ENCODE measurements at places on chromosomes 12 and 14. TPM values are rescaled to one million over a fixed set of nuclear protein-coding genes. Genes with fewer than 3 reads are reported as not detected.

Gene MIP
- total RNA-seq = not detected

Gene ST8SIA1
- 0.69 TPM for total RNA-seq

DNA sequence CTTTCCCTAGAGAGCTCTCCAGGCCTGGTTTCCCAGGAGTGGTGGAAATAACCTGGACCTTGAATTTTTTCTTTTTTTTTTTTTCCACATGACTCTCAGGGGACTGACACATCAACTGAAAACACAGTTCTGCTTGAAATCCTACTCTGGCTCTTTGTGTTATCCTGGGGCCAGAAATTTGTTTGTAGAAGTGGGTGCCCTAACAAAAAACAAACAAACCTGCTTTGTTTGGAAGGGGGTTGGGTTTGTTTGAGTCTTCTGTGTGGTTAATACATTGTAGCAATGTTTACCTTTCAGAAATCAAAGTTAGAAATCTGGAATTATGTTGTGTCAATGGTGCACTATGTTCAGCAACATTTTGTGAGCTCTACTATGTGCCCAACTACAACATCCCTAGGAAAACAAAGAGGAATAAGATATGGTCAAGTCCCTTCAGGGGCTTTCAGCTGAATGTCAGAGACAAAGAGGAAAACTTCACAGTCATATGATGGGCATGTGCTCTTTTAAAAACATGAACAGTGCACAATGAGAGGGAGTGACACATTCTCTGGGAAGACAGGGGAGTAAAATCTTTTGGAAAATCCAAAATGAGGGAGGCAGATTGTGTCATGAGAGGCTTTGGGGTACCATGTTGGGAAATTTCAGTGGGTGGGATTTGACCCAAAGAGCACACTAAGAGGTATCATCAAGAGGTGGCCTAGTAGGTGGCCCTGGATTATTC lies 1.5 kb upstream of the IGF1 start:
- no peak overlapping the region for H3K27ac ChIP-seq
- no peak overlapping the region for H3K4me3 ChIP-seq
- no peaks in the 10 kb centered on the region for H3K36me3 ChIP-seq

- H3K4me3 ChIP-seq = no peak overlapping the region
- H3K36me3 ChIP-seq = no peaks in the 10 kb centered on the region
- no peak overlapping the region for H3K27ac ChIP-seq
- H3K4me1 ChIP-seq = no peaks in the 10 kb centered on the region
Observed at GRCh38 chr12:123905319-123905925, 67.2 kb downstream of the CCDC92 start.

Gene CD163L1
- 1.3 TPM for total RNA-seq

- DNase-seq = no peak
- no peak overlapping the region for H3K4me3 ChIP-seq
- no peaks in the 10 kb centered on the region for H3K27me3 ChIP-seq
Observed at GRCh38 chr14:90355540-90356518, 24.1 kb upstream of the NRDE2 start.

- peaks cover 6% of the 10 kb centered on the region for H3K4me1 ChIP-seq
- no peak for DNase-seq
- no peak overlapping the region for H3K27ac ChIP-seq
- no peaks in the 10 kb centered on the region for H3K36me3 ChIP-seq
Observed at GRCh38 chr12:19485240-19485639, 45.9 kb downstream of the AEBP2 start.

DNA sequence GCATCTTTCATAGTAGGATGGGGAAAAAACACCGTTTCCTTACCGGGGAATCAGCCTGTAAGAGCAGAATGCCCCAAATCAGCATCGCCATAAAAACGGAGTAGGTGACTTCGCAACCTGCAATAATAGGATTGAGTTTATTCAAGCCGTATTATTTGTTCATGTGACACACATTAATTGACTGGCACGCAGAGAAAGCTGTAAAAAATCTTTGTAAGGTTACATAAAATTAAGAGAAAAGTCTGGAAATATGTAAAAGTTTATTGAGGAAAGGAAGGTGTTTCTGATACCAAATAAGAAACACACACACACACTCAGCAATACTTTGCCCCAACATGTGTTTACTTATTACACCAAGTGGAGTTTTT lies 628 bp upstream of the CAPRIN2 start:
- H3K36me3 ChIP-seq = no peaks in the 10 kb centered on the region
- DNase-seq = no peak
- H3K4me3 ChIP-seq = peak overlapping the region; percentile 52
- no peaks in the 10 kb centered on the region for H3K27me3 ChIP-seq
- peak overlapping the region; percentile 70 for H3K27ac ChIP-seq
- peaks cover 5% of the 10 kb centered on the region for H3K4me1 ChIP-seq

Gene YAF2
- total RNA-seq = 47.7 TPM

Gene CD27
- 0.87 TPM for total RNA-seq

DNA sequence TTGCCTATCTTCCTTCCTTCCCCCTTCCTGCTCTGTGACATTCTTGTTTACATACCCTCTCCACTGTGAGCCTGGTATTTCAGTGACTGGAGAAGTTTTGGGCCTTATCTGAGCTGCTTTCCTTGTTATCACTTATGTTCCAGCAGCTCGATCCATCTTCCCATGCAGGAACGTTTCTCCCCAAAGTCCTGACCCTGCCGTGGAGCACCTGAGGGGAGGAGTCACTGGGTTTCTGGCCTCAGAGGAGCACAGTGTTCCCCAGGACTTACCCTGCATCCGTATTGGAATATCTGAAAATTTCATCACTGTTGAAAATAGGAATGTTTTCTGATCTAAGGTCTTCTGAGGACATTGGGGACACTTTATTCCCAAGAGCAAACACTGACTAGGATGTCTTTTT lies 141.8 kb downstream of the CACNA1C start:
- H3K36me3 ChIP-seq = no peaks in the 10 kb centered on the region
- no peaks in the 10 kb centered on the region for H3K27me3 ChIP-seq
- H3K27ac ChIP-seq = no peak overlapping the region
- DNase-seq = no peak
- no peak overlapping the region for H3K4me3 ChIP-seq

Gene FAM222A
- total RNA-seq = 28.4 TPM

DNA sequence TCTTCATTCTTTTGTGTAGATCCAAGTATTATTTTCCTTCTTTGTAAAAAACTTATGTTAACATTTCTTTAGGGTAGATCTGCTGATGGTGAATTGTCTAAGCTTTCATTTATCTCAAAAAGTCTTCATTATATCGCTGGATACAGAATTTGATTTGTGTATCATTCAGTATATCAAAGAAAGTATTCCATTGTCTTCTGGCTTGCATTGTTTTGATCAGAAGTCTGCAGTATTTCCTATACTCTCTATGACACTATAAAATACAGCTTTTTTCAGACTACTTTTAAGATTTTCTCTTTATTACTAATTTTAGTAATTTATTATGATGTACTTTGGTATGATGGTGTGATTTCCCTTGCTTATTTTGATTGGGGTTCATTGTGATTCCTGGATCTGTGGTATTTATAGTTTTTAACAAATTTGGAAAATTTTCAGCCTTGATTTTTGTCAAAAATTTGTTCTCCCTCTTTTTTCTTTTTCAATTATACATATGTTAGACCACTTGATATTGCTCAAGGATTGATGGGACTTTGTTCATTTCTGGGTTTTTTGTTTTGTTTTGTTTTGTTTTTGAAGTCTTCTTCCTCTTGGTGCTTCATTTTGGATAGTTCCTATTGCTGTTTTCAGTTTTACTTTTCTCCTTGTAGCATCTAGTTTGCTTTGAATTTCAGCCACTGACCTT lies 176.5 kb downstream of the ZFP36L1 start:
- DNase-seq = no peak
- H3K4me1 ChIP-seq = peaks cover 11% of the 10 kb centered on the region
- H3K27me3 ChIP-seq = no peaks in the 10 kb centered on the region
- H3K27ac ChIP-seq = no peak overlapping the region
- H3K4me3 ChIP-seq = no peak overlapping the region

GRCh38 chr12:116430911-116431565 lies 128.1 kb upstream of the MAP1LC3B2 start:
- no peak overlapping the region for H3K4me3 ChIP-seq
- no peak for DNase-seq
- H3K4me1 ChIP-seq = peaks cover 6% of the 10 kb centered on the region
- H3K27me3 ChIP-seq = no peaks in the 10 kb centered on the region
- no peaks in the 10 kb centered on the region for H3K36me3 ChIP-seq

- H3K4me1 ChIP-seq = peaks cover 9% of the 10 kb centered on the region
- DNase-seq = no peak
- H3K27ac ChIP-seq = no peak overlapping the region
- peaks cover 7% of the 10 kb centered on the region for H3K27me3 ChIP-seq
Observed at GRCh38 chr12:106583242-106584103, 669 bp downstream of the RFX4 start.

DNA sequence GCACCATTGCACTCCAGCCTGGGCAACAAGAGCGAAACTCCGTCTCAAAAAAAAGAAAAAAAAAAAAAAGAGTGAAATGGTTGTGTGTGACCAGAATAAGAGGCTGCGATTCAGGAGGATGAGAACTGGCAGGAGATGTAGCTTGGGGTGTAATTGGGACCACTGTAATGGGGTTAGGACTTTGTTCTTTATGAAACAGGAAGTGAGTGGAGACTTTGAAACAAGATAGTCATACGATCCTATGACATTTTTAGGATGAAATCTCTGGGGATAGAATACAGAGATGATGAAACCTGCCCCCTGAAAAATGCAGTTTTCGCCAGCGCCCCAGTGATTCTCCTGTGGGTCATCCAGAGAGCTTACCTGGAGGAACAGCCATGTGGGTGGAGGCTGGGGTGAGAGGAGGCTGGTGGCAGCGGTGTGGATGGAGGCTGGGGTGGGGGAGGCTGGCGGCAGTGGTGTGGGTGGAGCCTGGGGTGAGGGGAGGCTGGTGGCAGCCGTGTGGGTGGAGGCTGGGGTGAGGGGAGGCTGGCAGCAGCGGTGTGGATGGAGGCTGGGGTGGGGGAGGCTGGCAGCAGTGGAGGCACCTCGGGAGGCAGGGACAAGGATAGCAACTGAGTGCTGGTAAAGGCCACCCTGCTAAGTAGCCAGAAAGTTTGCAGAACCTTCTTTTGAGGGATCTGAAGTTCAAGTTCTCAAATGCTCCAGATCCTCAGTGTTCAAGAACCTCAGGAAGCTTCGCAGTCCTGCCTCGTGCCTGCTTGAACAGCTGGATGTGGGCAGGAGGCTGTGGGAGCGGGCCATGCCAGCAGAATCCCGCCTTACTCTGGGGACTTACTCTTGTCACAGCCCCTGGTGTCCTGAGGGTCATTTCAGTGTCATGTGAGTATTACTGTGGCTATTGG lies 20.2 kb downstream of the FBXL14 start:
- H3K27me3 ChIP-seq = no peaks in the 10 kb centered on the region
- no peaks in the 10 kb centered on the region for H3K36me3 ChIP-seq
- no peak overlapping the region for H3K27ac ChIP-seq
- H3K4me1 ChIP-seq = peaks cover 14% of the 10 kb centered on the region

Gene HHIPL1
- 2.8 TPM for total RNA-seq

DNA sequence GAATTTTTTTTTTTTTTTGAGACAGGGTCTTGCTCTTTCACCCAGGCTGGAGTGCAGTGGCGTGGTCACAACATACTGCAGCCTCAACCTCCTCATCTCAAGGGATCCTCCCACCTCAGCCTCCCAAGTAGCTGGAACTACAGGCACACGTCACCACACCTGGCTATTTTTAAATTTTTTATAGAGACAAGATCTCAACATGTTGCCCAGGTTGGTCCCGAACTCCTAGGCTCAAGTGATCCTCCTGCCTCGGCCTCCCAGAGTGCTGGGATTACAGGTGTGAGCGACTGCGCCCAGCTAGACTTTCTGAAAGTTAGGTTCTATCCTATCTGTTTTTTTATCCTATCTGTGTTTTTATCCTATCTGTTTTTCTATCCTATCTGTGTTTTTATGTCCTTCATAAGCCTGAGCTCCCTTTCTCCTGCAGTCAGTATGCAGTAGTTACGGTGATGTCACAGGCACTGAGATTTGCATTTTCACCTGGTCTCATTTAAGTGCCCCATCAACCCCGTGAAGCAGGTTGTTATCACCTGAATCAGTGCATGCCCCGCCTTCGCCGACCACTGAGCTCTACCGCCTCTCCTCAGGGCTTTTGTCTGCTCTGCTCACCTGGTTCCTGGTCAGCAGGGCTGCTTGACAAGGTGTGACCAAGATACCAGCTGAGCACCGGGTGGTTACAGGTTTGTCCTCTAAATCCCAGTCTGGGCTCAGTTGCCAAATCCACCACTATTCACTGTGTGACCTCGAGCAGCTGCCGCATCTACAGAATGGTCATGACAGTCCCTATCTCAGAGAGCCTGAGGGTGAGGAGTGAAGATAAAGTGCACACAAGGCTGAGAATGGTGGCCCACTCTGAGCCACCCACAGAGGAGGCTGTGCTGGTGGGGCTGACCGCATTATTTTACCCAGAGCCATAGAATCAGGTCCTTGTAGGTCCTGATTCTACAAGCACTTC lies 33.1 kb downstream of the SYNDIG1L start:
- no peaks in the 10 kb centered on the region for H3K36me3 ChIP-seq
- no peak for DNase-seq
- no peaks in the 10 kb centered on the region for H3K27me3 ChIP-seq

- no peak overlapping the region for H3K27ac ChIP-seq
- no peak overlapping the region for H3K4me3 ChIP-seq
- peaks cover 8% of the 10 kb centered on the region for H3K4me1 ChIP-seq
- H3K36me3 ChIP-seq = no peaks in the 10 kb centered on the region
Observed at GRCh38 chr14:95508377-95508776, 8.1 kb downstream of the SYNE3 start.

Gene SLC5A8
- 0.74 TPM for total RNA-seq

Gene CLEC9A
- not detected for total RNA-seq

- H3K36me3 ChIP-seq = no peaks in the 10 kb centered on the region
- H3K4me3 ChIP-seq = no peak overlapping the region
- H3K4me1 ChIP-seq = peaks cover 49% of the 10 kb centered on the region
- no peaks in the 10 kb centered on the region for H3K27me3 ChIP-seq
Observed at GRCh38 chr12:123058980-123059379, 78.5 kb downstream of the ARL6IP4 start.

GRCh38 chr14:25444381-25444780 lies 394.4 kb upstream of the STXBP6 start:
- H3K27me3 ChIP-seq = no peaks in the 10 kb centered on the region
- H3K27ac ChIP-seq = no peak overlapping the region
- no peaks in the 10 kb centered on the region for H3K36me3 ChIP-seq
- no peak for DNase-seq
- no peak overlapping the region for H3K4me3 ChIP-seq

DNA sequence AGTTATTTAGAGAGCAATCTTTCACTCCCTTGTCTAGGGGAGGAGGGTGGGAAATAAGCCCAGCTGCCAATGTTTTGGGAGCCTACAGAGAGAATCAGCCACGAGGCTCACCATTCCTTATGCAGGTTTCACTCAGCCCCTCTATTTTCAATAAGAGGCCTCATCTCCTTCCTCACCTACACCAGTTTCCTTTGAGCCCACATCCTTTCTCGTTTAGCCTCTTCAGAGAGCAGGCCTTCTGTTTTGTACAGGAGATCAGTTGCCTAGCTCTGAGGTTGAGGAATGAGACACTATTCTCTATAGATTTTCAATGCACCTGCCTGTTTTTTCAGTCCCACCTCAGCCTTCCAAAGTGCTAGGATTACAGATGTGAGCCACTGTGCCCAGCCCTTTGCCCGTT lies 17.9 kb downstream of the SNAPC1 start:
- H3K4me3 ChIP-seq = no peak overlapping the region
- no peak for DNase-seq
- no peak overlapping the region for H3K27ac ChIP-seq
- H3K4me1 ChIP-seq = no peaks in the 10 kb centered on the region

Gene TMEM179
- total RNA-seq = not detected

Gene PITPNM2
- 54.0 TPM for total RNA-seq

GRCh38 chr14:60723116-60723906 lies 840 bp downstream of the SIX4 start:
- no peaks in the 10 kb centered on the region for H3K4me1 ChIP-seq
- no peaks in the 10 kb centered on the region for H3K36me3 ChIP-seq
- no peaks in the 10 kb centered on the region for H3K27me3 ChIP-seq
- DNase-seq = peak; percentile 67
- H3K27ac ChIP-seq = peak overlapping the region; percentile 88

Gene RGS6
- total RNA-seq = 2.0 TPM

Data from ovary (tissue), 10 donors.